ENCODE measurements at places on chromosomes 3 and 15. TPM values are rescaled to one million over a fixed set of nuclear protein-coding genes. Genes with fewer than 3 reads are reported as not detected.

Gene AQP9
- 1.6 TPM for total RNA-seq

Gene CCR8
- not detected for total RNA-seq

Gene LTF
- total RNA-seq = 8.9 TPM

DNA sequence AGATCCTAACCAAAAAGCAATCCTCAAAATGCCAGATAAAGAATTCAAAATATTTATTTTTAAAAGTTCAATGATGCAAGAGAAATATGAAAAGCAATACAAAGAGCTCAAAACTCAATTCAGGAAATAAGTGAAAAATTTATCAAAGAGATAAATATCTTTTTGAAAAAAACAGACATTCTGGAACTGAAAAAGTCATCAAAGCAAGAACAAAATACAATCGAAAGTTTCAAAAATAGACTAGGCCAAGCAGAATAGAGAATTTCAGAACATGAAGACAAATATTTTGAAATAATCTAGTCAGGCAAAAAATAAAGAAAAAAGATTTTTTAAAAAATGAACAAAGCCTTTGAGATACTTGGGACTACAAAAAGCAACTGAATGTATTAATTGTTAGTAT lies 83.4 kb upstream of the STT3B start:
- DNase-seq = no peak

DNA sequence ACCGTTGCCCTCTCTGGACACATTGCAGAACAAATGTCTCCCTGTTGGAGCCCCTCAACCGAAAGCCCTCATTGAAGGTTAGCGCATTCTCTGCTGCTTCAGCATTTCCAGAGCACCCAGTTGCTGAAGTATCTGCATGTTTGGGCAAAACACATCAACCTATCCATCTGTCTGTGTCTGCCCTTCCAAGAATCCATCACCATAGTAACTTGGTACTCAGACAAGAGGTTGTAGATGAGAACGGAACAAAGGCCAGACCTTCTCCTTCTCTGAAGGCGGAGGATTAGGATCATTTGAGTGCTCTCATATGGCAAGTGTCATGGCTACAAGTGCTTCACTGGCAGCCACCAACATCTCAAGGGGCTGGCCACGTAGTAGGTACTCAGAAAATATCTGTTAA lies 23.1 kb upstream of the RHO start:
- no peak for DNase-seq

DNA sequence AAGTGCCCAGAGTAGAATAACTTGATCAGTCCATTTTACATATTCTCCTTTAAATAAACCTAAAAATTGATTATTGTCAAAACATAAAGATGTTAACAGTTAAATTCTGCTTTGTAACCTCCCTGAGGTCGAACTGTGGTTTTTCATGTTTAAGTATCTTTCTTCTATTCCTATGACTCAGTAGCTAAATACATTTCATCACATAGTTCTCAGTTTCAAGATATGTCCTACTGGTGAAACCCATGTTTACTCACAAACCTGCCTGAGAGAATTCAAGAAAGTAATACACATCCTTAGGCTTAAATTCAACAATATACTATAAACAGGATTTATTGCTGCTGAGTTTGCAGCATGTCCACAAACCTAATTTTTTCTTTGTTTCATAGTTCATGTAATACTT lies 692.9 kb downstream of the ZPLD1 start:
- no peak for DNase-seq
